Fibroblast of skin of right biceps (primary cell): ENCODE measurements at places on chromosomes 16 and 17.

GRCh38 chr17:42893359-42893758 lies 7.2 kb upstream of the G6PC1 start:
- no peak for DNase-seq

DNA sequence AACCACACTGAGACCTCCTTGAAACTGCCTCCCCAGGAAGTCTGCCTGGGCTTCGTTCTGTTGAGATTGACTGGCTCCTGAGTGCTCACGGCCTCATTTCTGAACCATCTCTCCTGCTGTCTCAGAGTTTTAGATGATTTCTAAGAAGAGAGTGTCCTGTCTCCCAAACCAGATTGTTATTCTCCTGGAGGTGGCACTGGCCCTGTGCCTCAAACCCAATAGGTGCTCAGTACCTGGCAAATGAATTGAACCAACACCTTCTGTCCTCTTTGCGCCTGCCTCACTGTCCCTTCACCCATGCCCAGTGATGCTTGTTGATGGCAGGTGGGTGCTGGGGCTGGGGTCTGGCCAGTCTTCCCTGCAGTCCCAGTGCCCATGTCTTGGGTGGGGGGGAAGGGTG lies 36.3 kb upstream of the C1QL1 start:
- DNase-seq: no peak

- DNase-seq: no peak
Measured at GRCh38 chr16:11036868-11037410, 92.6 kb downstream of the CLEC16A start.

- no peak for DNase-seq
Measured at GRCh38 chr16:17266608-17267313, 204.0 kb downstream of the XYLT1 start.

GRCh38 chr16:57522960-57523359 lies 13.4 kb downstream of the CCDC102A start:
- no peak for DNase-seq

- DNase-seq: peak; percentile 81
Measured at GRCh38 chr17:45218895-45219661, 2.6 kb upstream of the FMNL1 start.

DNA sequence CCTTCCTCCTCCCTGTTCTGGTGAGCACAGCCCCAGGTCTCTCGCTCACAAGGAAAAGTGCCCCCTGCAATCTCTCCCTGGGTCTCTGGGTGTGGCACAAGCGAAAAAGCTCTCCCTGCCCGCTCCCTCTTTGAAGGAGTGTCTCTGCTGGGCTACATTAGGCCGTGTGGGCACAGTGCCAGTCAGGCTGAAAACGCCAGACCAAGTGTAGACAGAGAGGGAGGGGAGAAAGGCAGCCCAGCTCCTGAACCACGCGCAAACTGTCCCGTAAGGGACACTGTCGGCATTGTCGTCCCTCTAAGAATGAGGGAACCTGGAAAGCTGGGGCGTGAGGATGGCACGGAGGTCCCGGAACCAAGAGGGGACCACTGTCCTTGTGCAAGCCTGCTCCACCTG lies 3.9 kb downstream of the SMIM5 start:
- no peak for DNase-seq

- DNase-seq: no peak
Measured at GRCh38 chr16:49964973-49965372, 60.1 kb upstream of the CNEP1R1 start.
